Stimulated activated CD4-positive, alpha-beta T cell treated with anti-CD3 and anti-CD28 coated beads, Interleukin-15, amount 100 ng/mL, for 24 hours (primary cell): ENCODE measurements at places on chromosomes 4 and X.

GRCh38 chr4:159240046-159240445 lies 137.2 kb downstream of the RAPGEF2 start:
- no peak for DNase-seq

- DNase-seq, result no peak
Observed at GRCh38 chr4:152651473-152652060, 28.2 kb downstream of the TMEM154 start.

GRCh38 chrX:120664081-120664480 lies 34.2 kb upstream of the C1GALT1C1 start:
- DNase-seq, result no peak

DNA sequence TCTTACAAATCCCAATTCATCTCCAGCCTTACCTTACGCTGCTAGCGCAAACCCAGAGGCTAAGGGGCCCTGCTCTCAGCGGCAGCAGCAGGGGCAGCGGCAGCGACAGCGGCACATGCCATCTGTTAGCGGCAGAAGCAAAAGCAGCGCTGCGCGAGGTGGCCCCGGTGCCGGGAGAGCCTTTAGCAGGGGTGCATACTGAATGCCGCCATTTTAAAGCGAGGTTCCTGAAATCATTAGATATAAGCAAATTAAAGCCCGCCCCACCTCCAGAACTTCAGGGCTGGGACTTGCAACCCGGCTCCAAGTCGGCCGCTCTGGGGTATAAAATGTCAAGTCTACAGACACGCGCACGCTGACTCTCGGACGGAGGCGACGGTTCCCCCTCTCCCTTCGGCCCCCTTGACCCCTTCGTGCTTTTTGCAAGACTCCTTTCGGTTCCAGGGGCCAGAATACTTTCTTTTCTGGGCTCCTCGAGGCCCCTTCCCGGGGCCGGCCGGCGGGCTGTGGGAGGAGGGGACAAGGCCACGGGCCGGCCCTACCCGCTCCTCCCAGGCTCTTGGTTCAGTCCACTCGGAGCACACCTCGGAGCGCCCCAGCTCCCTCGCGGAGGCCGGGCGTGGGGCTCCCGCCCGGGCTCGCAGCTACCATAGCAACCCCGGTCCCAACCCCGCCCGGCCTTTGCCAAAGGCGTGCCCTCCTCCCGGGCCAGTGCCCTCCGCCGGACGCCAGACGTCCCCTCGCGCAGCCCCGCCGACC lies at the start of gene MBNL3:
Gene MBNL3 (minus strand): TSS at position 220 of the 759 bp plus-strand sequence. CDS start 49,427 bp downstream, outside the sequence.
- peak; percentile 59 for DNase-seq

GRCh38 chr4:20194123-20195013 lies 57.3 kb upstream of the SLIT2 start:
- DNase-seq, result no peak

DNA sequence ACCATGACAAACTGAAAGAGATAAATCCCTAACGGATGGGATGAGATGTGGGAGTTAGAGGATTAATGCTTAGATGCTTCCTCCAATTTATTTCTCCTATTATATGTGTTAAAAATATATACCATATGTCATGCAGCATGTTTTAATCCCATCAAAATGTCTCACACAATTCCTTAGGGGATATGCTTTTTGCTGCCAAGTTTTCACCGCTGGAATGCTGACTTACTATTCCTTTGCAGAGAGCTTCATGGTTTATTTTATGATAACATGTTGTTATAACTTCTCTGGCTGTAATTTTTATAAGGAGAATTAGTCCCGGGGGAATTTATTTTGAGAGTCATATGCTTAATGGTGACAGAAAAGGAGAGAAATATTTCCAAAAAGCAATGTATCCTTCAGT lies 670.3 kb downstream of the IL1RAPL1 start:
- no peak for DNase-seq

DNA sequence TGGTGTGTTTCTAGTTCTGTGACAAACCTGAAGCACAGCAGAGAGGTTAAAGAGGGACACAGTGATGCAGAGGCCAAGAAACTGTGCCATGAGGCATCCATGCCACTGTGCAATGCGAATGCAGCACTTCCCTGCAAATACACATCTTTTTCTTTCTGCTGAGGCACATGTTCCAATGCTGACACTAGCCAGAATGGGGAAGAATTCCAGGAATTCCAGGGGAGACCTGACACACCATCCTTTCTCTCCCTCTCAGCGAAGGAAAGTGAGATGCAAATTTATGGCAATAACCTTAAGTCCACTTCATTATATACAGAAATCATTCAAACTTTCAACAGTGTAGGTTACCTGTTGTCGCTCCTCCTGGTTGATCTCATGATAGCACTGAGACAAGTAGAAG lies 204.8 kb downstream of the LDB2 start:
- DNase-seq, result no peak

GRCh38 chr4:186651624-186652023 lies 72.0 kb downstream of the FAT1 start:
- no peak for DNase-seq

DNA sequence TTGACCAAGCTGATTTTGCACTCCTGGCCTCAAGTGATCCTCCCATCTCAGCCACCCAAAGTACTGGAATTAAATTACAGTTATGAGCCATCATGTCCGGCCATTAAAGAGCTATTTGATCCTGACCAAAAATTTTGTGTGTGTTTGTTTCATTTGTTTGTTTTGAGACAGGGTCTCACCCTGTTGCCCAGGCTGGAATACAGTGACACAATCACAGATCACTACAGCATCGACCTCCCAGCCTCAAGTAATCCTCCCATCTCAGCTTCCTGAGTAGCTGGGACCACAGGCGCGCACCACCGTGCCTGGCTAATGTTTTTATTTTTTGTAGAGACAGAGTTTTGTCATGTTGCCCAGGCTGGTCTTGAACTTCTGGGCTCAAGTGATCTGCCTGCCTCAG lies 82.9 kb upstream of the RBPJ start:
- DNase-seq, result no peak

- no peak for DNase-seq
Observed at GRCh38 chr4:164508771-164509170, 245.2 kb upstream of the SMIM31 start.

DNA sequence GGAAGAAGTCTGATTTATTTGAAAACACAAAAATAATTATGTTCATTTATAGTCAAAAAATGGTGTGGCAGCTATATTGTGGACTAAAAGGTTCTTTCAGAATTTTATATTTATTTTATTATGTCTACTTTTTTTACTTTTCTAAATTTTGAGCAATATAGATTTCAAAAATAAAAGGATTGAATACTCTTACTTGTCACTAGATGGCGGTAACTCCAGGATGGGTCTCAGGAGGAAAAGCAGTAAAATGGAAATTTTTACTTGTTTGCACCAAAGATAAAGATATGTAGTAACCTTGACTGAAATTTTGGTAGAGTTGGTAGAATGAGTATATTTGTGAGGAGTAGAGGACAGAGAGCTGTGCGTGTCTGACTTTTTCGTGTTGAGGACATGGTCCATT lies 14.5 kb upstream of the DACH2 start:
- DNase-seq, result no peak

GRCh38 chr4:83876047-83876446 lies 340.1 kb downstream of the GPAT3 start:
- no peak for DNase-seq

DNA sequence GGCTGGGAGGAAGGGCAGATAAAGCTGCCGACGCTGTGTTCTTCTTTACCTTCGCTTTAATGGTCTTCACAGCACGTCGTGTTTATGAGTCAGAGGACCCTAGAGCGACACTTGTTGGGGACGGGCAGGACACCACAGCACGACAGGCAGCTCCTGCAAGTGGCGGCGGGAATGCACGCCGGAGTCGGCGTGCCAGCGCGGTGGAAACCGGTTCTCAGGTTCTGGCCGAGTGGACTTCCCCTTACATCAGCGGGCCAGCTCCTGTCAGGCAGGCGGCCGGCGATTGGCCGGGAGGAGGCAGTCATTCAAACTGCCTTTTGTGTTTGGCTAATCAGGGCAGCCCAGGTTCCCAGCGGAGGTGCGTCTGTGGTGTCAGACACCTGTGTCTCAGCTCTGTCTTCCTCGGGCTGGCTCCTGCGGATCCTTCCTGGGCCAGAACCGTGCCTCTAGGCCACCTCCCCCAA lies 150.9 kb downstream of the SHROOM3 start:
- peak; percentile 30 for DNase-seq

DNA sequence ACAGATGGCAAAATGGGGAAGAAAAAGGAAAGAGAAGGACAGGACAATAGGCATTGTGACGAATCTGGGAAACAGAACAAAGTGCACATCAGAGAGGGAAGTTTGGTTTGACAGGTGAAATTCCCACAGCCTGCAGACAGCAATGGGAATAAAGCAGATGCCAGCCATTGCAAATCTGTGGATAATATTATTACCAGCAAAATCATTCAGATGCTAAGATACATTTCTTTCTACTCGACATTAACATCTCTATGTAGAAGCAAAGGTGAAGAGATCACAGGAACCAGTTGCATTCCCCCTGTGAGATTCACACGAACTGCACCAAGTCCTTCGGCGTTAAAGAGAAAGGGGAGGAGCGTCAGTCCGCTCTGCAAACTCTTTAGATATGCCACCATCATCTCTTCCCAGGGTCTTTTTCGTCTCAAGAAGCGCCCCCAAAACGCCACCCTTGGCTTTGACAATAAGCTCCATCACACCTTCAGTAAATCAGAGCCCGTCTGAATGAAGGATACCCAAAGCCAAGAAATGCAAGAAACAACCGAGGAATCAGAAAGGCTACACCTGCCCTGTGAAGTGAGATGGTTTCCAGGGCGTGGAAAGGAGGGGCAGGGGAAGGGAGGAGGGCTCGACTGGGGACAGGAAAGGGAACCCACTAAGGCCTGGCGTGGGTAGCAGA lies 1.9 kb downstream of the NEUROG2 start:
- DNase-seq, result no peak

DNA sequence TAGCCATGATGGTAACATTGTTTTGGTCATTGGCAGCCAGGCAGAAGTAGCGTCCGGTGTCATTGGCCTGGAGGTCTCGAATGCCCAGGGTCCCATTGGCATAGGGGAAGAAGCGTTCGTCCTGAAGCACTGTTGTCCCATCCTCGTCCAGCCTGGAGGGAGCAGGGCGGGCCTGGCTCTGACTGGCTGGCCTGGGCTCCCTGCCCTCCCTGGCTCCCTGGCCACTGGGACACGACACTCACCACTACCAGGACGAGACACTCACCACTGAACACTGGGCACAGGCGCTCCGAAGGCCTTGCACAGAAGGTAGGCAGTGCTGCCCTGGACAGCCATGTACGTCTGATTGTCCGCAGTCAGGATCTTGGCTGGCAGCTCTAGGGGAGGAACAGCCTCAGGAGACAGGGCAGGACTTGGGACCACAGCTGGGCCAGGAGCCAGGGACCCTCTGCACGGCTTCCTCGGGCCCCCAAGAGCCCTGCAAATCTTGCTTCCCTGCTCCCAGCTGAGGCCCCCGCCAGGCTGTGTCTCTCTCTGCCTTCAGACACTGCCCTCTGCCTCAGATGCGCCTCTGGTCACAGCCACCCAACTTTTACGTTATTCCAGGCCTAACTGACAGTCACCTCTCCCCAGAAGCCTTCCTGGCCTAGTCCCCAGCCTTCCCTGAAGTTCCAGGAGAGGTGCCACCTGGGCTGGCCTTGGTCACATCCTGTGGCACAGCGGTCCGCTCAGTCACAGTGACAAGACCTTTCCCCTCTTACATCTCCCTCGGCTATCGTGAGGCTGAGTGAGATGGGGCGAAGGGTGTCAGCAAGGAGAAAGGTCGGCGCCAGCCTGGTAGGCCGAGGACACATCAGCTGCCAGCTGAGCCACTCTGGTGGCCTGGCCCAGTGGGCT lies 17.1 kb downstream of the L1CAM start:
- DNase-seq, result no peak

- no peak for DNase-seq
Observed at GRCh38 chrX:9730078-9730477, 35.6 kb downstream of the GPR143 start.

GRCh38 chr4:80219301-80220025 lies 22.2 kb downstream of the PRDM8 start:
- DNase-seq, result no peak

- no peak for DNase-seq
Observed at GRCh38 chrX:71017396-71017939, 50.7 kb downstream of the SNX12 start.

GRCh38 chr4:52861879-52862616 lies at the start of gene RASL11B:
RASL11B (plus strand) TSS chr4:52862317; CDS start chr4:52862508, 191 bp downstream.
- peak; percentile 90 for DNase-seq

- DNase-seq, result no peak
Observed at GRCh38 chr4:85805891-85806290, 330.9 kb downstream of the ARHGAP24 start.

- no peak for DNase-seq
Observed at GRCh38 chr4:93203708-93204107, 624.8 kb upstream of the ATOH1 start.

GRCh38 chr4:157978680-157979361 lies 194.0 kb downstream of the GASK1B start:
- DNase-seq, result peak; percentile 16

DNA sequence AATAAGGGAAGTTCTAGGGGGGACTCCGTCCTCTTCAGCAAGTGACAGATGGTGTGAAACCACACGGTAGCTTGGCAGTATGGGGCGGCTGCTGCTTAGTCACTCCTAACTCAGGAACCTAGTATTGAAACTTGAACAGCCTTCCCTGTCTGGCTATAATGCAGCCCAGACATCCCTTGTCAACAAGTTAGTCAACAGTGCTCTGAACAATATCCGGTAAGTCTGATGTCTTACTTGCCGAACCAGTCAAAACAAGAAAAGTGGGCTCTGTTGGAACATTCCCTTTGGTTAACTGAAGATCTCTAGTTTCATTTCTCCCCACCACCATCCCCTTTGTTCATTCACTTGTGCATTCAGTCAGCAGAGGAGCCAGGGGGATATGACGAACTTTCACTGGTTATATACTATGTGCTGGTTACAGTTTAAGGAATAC lies 18.7 kb upstream of the CXCL13 start:
- DNase-seq, result peak; percentile 80

DNA sequence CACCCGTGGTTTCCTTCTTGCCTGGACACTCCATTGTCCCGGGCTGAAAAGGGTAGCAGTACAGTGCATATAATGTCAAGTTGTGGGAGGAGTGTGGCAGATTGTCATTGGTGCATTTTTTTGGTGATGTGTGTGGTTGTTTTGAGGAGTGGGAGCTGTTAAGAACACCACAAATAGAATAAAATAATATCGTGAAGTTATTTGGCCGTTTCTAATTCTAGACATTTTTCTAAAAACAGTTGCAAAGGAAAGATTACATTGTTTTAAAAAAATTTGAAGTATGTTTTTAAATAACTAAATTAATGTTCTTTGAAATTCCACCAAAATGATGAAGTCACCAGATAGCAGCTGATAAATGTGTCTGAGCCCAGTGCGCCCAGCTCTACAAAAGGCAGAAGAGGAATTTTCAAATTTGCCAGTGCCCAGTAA lies 1.3 kb downstream of the PKD2 start:
- peak; percentile 20 for DNase-seq

- DNase-seq, result no peak
Observed at GRCh38 chr4:156018383-156018782, 64.7 kb upstream of the CTSO start.

DNA sequence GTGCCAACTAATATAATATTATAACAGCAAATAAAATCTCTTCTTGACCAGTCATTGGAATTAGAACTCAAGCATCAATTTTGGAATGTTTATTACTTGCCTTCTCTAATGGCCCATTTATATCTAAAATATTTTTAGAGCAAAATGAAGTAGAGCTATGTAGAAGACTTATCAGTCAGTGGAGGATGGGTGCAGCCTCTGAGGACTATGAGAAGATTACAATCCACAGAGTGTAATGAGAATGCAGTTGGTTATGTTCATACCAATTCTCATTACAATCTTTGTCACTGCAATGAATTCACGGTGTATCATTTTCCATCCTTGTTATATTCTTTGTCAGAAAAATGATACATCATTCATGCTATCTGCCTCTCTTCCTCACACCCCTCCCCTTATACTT lies 878.1 kb downstream of the CENPC start:
- no peak for DNase-seq
